ENCODE measurements at places on chromosomes 16 and 17.

DNA sequence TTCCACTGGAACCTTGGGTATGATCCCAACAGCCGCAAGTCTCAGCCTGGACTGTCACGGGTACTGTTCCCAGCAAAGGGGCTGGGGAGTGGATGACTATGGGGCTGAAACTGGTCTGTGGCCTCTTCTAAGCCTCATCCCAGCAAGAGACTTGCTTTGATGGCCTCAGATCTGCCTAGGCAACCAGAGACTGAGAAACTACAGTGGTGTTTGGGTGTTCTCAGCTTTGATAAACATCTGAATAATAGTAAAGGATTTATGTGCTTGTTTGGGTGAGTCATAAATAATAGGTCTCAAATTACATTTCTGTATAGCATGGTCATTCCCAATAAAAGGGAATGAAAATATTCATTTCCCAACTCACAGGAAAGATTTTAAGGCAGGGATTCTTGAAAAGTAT is 30.2 kb upstream of the ULK2 start:
- peak; percentile 47 for DNase-seq

DNA sequence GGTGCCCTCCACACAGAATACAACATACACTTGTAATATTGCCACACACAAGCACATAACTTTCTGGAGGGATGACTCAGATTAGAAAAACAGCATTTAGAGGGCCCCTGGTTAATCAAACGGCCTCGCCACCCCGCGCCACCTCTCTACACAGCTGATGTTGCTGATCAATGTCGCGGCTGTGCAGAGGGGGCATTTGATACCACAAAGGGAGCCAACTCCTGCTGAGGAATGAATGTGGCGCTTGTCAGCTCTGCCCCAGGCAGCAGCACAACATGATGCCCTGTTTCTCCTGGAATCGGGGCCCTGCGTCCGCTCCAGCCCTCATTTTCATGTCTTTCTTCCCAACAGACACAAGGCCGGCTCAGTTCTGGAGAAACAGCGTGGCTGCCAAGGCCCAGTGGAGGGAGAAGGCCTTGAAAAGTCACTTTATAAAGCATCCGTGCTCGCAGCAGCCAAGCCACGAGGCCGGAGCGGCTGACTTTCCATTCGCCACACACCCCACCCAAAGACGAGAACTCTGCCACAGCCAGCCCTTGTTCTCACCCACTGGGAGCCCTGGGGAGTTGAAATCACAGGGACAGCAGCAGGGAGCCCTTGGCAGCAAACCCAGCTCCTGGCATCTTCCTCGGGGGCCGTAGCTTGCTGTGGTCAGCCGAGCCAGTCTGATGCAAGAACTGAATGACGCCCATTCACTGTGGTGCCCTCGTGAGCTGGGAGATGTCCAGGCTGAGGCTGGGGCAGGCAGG is 65.6 kb downstream of the XYLT1 start:
- DNase-seq = no peak

- DNase-seq = no peak
Measured at GRCh38 chr17:54353789-54354525, 531.2 kb downstream of the KIF2B start.

DNA sequence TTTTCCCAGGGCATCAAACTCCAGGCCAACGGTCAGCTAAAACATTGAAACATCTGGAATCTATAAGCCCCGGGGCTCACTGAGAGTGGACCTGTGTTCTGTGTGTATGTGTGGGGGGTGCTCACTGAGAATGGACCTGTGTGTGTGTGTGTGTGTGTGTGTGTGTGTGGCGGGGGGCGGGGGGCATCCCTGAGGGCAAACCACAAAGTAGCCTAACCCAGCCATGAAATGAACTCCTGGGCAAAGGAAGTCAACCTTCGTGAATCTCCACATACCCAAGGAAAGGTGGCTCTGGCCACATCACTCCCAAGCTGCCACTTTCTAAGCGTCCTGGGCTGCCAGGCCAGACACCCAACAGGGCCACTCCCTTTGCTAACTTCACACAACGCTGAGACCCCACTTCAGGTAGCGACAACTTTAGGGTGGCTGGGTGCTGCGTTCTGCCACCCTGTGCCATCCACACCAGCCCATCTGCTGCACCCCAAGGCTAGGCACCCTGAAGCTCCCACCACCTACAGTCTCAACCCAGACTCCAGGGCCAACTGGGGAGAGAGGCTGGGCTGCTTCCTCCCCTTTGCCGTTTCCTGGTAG is 1.6 kb downstream of the MAFG start:
- no peak for DNase-seq

DNA sequence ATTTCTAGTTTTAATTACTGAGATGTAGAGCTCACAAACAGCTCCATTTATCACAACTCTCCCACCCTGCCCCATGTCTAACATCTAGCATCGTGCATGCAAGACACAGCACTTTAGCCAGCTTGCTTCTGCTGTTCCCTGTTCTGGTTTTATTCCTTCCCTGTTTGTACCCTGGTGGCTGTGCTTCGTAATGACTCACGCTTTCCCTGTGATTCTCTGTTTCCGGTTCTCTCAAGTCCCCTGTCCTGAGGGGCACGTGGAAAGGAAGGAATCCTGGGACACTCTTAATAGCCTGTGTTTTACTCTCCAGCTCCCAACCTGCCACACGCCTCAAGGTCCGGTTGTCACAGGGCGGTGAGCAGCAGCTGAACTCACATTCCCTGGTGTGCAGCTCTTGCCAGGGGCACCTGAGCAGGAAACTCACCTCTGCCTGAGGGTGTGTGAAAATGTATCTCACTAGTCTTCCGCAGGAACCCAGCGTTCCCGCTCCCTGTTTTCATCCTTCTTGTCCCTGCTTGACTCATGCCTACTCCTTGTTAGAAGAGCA is 10.6 kb downstream of the SHISA6 start:
- DNase-seq = no peak

DNA sequence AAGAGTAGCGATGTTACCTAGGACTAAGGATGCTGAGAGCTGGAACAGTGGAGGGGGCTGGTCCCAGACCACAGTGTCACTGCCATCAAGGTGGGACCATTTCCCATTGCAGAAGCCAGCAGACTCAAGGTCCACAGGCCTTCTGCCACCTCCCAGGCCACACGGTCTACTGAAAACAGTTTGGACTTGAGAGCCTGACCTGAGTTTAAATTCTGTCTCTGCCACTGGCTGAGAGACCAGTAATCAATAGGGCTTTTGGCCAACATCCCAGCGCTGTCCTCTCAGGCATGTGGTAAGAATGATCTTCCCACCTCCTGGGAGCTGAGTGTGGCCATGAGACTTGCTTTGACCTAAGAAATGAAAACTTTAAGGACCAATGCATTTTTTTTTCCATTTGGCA is 331.4 kb upstream of the CDH5 start:
- DNase-seq = no peak

DNA sequence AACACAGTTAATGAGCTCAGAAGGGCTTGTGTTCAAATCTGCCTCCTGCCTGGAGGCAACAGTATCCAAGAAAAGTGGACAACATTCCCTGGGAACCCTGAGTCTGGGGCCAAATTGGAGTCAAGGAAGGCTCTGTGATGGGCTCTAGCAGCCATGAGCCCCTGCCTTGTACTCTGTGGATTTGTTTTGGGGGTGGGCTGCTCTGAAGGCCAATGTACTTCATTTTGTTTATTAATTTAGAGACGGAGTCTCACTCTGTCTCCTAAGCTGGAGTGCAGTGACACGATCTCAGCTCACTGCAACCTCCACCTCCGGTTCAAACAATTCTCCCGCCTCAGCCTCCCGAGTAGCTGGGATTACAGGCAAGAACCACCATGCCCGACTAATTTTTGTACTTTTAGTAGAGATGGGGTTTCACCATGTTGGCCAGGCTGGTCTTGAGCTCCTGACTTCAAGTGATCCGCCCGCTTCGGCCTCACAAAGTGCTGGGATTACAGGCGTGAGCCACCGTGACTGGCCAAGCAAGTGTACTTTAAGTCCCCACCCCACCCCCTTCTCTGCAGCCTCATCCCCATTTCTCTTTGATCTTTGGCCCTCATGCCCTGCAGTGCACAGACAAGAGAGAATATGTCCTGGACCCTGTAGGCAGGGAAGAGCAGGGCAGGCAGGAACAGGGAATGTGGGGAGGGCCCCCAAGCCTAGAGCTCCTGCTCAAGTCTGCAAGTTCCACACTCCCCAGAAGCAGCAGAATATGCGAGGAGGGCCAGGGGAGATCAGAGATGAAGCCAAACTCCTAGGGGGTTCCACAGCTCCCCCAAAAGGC is 2.7 kb upstream of the GIP start:
- DNase-seq = no peak

DNA sequence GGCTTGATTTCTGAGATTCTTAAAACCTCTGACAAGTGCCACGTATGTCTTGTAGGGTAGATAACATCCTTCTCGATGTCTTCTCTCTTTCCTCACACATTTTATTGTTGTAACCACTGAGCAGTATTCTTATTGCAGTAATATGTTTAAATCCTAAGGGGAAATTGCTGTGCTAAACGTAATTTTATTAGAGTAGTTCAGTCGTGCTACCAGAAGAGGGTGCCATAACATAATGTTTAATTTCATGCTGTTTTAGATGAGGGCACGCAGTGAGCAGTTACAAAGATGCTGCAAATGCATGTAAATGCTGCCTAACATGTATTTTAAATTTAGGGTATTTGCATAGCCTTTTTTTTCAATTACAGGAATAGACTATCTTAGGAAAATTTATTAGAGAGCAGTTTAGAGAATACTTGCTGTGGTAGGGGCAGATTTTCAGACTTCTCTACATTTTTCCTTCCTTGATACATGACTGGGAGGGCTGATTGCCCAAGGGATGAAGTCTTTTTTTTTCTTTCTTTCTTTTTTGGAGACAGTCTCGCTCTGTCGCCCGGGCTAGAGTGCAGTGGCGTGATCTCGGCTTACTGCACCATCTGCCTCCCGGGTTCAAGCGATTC is 51.7 kb downstream of the GAN start:
- DNase-seq = no peak

GRCh38 chr16:56423584-56424403 is 1.6 kb downstream of the AMFR start:
- no peak for DNase-seq

GRCh38 chr16:57384248-57385070 is 12.2 kb downstream of the CX3CL1 start:
- DNase-seq = no peak

- no peak for DNase-seq
Measured at GRCh38 chr16:75860326-75861053, 134.2 kb upstream of the CPHXL start.

DNA sequence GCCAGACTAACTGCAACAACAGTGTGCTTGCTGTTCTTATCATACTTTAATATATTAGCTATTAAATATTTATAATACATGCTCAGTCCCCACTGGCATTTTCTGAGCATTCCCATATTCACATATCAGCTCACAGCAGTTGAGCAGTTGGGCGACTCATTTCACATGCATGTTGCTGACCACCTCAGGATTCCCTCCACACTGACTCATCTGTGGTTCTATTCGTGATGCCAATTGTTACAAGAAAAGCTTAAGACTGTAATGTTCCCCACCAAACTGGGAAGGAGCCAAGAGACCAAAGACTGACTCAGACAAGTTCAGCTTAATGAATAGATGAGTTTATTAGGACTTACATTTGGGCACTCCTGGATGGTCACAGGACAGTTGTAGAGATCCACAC is 100.3 kb upstream of the KIF2B start:
- DNase-seq = peak; percentile 96

DNA sequence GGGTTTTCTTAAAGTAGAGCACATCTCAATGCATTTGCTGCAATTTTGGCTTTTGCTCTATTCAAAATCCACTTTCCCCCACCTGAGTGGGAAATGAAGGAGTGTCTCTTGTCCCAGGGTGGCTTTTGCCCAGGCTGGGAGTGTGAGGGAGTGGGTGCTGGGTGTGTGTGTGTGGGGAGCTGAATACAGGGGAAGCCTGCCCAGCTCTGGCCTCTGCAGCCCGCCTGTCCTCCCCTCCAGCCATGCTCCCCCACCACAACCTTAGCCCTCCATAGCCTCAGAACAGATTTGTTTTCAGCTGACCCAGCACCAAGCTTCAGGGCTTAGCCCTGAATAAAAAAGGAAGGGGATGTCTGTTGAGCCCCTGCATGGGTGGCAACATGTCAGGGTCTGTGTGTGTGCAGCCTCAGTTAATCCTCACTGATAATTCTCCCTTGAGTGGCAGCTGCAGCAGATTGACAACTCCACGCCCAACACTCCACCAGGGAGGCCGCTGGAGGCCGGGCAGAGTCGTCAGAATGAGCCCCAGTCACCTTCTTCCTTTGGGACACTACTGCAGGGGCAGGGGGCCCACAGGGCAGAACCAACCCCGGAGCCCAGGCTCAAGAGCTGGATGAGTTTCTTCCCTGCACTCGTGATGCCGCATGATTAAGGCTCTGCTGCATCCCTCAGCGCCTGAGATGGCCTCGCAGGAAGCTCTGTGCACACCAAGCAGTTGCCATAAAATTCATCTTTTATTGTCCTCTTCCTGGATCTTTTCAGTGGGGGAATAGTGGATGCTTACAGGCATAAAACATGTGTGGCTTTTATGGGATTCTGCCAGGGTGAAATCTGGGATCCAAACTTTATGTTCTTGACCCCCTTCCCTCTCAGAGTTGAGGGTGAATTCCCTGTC is 55.0 kb downstream of the SPACA3 start:
- DNase-seq = no peak

- no peak for DNase-seq
Measured at GRCh38 chr17:45290269-45290765, 26.5 kb downstream of the MAP3K14 start.

DNA sequence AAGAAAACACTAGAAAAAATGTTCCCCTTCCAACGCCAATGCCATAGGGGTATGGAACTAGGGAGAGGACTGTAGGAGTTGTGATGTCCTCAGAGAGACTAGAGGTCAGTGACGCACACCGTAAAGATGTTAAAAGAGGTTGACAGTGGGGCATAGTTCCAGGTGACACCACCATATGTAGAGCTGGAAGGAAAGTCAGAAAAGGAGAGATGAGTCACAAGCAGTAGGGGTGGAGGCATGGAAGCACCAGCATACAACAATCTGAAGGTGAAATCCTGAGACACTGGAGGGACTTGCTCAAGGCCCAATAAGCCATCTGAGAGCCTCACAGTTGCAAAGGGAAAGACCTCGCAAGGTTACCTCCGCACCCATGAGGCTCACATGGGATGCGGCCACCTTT is 76.0 kb downstream of the ZNF18 start:
- no peak for DNase-seq

DNA sequence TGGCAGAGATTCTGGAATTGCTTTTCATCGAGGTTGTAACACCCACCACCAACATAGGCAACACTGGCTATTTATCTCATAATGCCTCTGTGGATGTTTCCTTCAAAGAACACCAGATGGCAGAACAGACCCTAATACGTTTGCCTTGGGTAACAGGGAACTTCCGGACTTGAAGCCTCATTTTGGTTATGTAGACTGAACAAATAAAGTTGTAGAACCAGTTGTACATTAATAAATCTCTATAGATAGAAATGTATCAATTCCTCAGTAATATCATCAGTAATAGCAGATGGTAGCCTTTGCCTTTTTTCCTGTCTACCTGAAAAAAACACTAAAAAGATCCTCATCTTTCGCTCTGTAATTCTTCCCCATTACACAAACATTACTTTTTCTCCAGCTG is 25.9 kb upstream of the APOH start:
- DNase-seq = no peak

All from AG04449 (cell line).